Heart left ventricle (tissue), 16 donors: ENCODE measurements at places on chromosomes 1 and 21. TPM values are rescaled to one million over a fixed set of nuclear protein-coding genes. Genes with fewer than 3 reads are reported as not detected.

- no peak for DNase-seq
These were observed 122.1 kb upstream of the ZNF648 start for GRCh38 chr1:182183606-182184005.

- DNase-seq, result no peak
These were observed 32.9 kb downstream of the GADD45A start for GRCh38 chr1:67717876-67718275.

GRCh38 chr21:44616591-44616926, 4.7 kb downstream of the KRTAP10-8 start:
- no peak for DNase-seq

- DNase-seq, result no peak
These were observed 1.8 kb downstream of the RERE start for GRCh38 chr1:8815582-8816151.

DNA sequence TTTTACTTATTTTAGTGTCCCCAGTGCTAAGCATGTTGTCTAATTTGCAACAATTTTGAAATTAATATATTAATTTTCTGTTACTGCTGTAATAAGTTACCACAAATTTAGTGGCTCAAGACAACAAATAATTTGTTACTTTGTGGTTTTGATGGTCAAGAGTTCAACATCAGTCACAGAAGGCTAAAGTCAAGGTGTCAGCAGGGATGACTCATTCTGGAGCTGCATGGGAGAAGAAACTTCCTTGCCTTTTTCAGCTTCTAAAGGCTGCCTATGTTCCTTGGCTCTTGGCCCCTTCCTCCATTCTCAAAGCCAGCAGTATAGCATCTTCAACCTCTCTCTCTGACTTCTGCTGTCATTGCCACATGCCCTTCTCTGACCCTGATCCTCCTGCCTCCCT, 271.8 kb downstream of the HLX start:
- DNase-seq, result no peak

- no peak for DNase-seq
These were observed 2.1 kb downstream of the SASS6 start for GRCh38 chr1:100130552-100131077.

GRCh38 chr1:69244211-69244610, 323.5 kb upstream of the LRRC7 start:
- DNase-seq, result no peak

GRCh38 chr1:147515045-147515869, 26.0 kb upstream of the BCL9 start:
- no peak for DNase-seq

- DNase-seq, result no peak
These were observed 3.9 kb upstream of the RPTN start for GRCh38 chr1:152162792-152163463.

- no peak for DNase-seq
These were observed 81.6 kb upstream of the CACHD1 start for GRCh38 chr1:64388336-64388735.

GRCh38 chr21:20737227-20737913, 260.8 kb upstream of the NCAM2 start:
- DNase-seq, result no peak

DNA sequence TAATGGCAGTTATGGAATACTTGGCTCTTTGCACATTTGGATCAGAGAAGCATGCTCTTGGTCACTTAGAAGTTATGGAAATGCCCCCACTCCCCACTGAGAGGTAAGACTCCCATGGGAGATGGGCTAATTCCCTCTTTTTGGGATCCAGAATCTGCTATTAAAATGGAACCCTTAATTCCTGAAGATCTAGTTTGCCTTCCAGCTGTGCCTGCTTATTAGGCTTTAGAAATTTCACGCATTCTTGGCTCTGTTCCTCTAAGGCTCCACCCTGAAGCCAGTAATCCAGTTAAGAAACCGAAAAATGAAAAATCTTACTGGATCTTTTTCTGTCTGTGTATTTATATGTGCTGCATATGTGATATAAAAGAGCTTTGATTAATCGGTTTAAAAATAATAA, 76.7 kb downstream of the USH2A start:
- no peak for DNase-seq

DNA sequence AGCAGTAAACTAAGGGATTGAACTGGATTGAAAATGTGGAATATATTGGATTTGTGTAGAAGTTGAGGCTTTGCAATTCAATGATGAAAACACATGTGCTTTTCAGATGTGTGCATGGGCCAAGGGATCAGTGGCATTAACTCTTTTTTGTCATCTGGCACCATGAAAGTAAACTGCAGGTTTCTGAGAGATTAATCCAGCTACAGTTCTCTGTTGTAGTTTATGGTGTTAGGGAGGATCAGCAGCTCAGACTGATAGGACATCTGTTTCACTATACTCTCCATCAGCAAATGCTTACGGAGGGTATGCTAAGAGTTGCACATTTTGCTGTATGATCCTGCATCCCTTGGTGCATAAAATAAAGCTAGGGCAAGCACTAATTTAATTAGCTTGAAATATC, 82.6 kb downstream of the C1orf21 start:
- no peak for DNase-seq

DNA sequence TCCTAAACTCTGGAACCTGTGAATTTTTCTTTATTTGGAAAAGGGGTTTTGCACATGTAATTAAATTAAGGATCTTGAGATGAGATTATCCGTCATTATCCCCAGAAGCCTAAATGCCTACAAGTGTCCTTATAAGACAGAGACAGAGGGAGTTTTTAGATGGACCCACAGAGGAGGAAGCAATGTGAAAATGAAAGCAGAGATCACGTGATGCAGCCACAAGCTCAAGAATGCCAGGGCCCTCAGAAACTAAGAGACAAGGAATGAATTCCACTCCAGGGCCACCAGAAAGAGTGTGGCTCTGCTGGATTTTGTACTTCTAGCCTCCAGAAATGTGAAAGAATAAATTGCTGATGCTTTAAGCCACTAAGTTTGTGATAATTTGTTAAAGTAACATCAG, 183.6 kb upstream of the UBE2U start:
- DNase-seq, result no peak

DNA sequence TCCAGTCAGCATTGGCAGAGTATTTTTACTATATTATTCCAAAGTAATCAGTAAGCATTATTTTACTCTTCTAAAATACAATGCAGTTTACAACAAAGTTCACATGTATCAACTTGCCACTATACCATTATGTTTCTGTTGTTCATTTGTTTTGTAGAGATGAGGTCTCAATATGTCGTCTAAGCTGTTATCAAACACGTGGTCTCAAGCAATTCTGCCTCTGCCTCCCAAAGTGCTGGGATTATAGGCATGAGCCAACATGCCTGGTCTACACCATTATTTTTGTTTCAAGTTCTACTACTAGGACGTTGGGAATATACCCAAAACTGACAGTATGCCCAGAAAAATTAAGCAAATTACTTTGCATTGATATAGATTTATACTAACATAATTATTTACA, 19.8 kb downstream of the FAF1 start:
- no peak for DNase-seq

DNA sequence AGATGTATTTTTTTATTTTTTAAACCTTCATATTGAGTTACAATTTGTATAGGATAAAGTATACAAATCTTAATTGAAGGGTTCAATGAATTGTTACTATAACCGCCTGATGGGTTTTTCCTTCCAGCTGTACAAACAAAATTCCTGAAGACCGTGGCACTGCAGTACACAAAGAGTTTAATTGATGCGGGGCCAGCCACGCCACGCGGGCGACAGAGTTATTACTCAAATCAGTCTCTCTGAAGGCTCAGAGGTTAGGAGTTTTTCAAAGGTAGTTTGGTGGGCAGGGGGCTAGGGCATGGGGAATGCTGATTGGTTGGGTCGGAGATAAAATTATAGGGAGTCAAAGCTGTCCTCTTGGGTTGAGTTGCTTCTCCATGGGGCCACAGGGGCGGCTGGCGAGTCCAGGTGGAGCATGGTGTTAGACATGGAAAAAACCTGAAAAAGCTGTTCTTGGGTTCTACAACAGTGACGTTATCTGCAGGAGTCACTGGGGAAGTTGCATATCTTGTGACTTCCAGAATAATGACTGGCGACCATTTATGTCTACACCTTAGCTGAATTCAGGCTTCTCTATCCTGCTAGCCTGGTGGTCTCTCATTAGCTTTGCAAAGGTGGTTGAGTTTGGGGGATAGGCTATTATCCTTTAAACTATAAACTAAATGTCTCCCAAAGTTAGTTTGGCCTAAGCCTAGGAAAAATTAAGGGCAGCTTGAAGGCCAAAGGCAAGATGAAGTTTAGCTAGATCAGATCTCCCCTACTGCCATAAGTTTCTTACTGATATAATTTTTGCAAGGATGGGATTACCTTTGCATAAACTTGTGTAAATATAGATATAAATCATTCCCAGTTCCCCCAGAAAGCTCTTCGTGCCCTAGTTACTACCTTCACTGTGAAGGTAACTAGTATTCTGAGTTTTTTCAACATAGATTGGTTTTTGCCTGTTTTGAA, 13.0 kb upstream of the TMEM9 start:
- no peak for DNase-seq

GRCh38 chr1:59500950-59501742, 204.3 kb downstream of the FGGY start:
- no peak for DNase-seq

- peak; percentile 94 for DNase-seq
These were observed 2.0 kb downstream of the ADAMTS1 start for GRCh38 chr21:26842974-26843932.

GRCh38 chr1:53073287-53073686, 11.3 kb downstream of the PODN start:
- peak; percentile 2 for DNase-seq

DNA sequence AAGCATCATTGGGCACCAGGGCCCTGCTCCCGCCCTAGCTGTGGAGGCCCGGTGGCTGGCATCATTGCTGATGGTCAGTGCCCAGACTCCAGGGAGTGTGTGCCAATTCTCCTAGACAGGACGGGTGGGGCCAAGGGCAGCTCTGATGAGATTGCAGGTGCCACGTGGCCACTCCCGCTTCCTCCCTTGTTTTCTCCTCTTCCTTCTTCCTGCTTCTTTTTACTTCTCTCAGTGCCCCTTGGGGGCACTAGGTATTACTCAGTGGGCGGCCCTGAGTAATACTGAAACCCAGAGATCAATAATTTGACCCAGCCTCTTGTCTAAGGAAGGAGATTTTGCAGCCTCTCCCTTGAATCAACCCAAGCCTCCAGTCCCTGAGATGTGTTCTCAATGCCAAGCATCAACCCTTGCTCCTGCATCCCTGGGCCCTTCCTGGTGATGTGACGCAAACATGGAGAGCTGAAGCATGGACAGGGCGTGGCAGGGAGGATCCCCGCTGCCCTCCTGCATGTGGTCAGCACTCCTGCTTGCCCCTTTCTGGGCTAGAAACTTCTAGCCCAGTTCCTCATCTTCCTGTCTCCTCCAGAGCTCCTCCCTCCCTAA, 32.4 kb downstream of the CDK18 start:
- peak; percentile 53 for DNase-seq

DNA sequence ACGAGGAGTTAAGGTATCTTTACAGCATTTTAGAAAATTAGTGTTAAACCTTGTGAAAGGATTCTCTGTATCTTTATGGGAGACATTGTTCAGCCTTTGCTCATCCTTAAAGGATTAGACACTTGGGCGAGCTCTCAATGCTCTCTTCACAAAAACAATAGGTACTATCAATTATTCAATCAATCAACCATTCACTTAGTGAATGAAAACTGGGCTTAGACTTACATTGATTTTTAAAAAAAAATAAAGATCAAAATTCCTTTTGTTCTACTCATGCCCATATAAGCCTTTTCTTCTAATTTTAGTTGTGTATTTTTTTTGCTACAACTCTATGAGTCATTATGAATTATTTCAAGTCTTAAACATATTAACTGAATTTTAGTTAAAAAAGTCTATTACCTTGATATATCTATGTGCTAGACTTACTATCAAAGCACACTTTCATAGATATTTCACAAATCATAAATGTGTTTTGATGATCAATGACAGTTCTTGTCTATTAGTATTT, 181.2 kb downstream of the DPYD start:
- DNase-seq, result no peak

GRCh38 chr1:102002057-102002456, 5.3 kb upstream of the OLFM3 start:
- no peak for DNase-seq

DNA sequence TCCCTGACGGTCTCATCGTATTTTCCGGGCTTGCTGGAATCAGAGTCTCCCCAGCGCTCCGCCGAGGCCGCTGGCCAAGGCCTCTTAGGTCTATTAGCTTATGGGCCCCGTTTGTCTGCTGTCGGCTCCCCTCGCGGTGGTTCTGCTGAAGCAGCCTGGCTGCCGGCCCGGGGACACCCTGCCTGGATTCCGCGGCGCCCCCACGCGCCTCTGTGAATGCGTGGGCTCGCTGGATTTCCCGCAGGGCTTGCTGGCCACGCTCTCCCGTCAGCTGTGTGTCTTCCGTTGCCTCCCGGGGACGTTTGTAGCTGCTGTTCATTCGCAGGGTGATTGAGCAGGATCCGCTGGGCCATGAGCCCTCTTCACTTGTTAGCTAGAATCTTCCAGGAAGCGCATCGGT, 8.4 kb downstream of the LRRC3 start:
- no peak for DNase-seq

GRCh38 chr1:32626176-32626575, 24.2 kb downstream of the ZBTB8OS start:
- no peak for DNase-seq

DNA sequence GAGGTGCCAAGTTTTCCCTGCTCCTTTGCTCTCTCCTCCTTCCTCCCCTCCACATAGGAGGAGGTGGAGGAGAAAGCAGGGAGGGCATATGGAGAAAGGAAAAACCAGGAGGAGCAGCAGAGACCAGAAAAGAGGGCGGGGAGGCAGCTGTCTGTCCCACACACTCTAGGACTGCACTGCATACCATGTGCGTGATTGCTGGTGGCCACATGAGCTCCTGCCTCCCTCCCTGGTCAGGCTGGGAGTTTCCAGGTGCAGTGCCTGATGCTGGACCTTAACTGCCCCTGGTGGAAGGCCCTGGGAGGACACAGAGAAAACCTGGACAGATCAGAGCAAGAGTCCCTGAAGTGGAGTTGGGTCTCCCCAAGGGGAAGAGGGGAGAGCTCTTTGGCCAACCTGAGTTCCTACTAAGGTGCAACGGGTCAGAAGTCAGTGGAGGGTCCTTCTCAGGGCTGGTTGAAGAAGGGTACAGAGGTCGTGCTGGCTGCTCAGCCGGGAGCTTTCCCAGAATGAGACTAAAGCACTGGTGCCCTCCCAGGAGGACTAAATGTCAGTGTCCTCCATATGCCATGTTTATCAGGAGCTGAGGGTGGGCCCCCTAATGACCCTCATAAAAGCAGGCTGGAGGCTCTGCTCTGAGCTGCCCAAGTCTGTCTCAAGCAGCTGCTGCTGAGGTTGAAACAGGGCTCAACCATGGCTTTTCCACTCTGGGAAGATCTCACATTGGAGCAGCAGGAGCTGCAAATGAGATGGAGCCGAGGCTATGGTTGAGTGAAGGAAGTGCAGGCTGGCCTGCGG, 3.5 kb upstream of the LGR6 start:
- DNase-seq, result no peak

GRCh38 chr1:50492142-50492541, 68.9 kb upstream of the DMRTA2 start:
- DNase-seq, result no peak

GRCh38 chr1:200115532-200115931, 88.0 kb downstream of the NR5A2 start:
- no peak for DNase-seq

The FMO3 gene
- 2.1 TPM for total RNA-seq

The TAF1A gene
- 3.1 TPM for total RNA-seq

The LRRC71 gene
- not detected for total RNA-seq

The GNAT2 gene
- not detected for total RNA-seq

The RGS8 gene
- not detected for total RNA-seq

The IFFO2 gene
- total RNA-seq, result 4.4 TPM

The FAM76A gene
- 15.4 TPM for total RNA-seq

The FCER1A gene
- 1.4 TPM for total RNA-seq

The STUM gene
- 0.90 TPM for total RNA-seq

The RASSF5 gene
- 11.0 TPM for total RNA-seq
